ENCODE measurements at places on chromosomes 7 and 10. TPM values are rescaled to one million over a fixed set of nuclear protein-coding genes. Genes with fewer than 3 reads are reported as not detected.

DNA sequence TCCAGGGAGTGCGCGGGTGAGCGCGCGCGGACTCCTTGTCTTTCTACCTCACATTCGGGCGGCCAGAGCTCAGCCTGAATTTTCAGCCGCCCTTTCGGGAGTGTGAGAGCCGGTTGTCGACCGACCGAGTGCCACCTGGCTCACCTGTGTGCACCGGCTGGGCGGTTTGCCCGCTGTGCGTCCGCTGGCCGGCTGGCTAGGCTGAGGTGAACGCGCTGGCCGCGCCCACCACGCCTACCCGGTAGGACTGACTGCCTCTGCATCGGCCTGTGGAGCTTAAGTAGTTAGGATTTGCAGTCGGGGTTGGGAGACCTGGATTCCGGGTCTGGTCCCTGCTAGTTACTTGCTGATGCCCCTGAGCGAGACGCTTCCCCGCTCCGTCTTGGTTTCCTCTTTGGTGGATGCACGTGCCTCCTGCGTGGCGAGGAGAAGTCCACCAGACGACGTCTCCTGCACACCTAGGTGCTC is 553 bp downstream of the TSPAN15 start:
- DNase-seq: no peak

DNA sequence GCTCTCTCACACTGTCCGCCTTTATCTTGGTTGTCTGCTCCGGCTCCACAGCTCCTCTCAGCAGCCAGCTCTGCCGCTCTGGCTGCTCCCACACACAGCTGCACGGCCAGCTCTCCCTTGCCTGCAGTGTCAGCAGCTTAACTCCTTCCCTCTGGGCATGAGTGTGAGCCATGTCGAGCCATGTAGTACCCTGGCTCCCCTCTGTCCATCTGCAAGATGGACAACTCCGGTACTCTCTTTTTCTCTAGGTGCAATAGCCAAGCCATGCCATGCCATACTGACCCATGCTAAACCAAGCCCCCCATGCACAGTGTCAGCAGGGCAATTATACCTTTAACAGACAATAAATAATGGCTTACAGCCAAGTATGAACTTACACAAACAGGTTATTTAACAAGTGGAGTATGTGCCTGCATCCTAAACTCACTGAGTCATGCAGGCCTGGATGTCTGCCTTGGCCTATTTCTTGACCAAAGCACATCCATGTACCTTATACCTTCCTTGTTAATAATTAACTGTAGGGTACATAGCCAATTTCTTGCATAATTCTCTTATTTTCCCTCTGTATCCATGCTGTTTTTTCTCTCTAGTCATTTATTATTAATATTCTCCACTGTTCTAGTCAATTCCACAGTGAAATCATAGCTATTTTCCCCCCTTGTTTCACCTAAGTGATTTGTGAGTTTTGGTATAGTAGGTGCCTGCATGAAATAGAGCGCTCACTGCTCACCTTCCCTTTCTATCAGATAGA is 170.9 kb downstream of the CDK14 start:
- DNase-seq: no peak

GRCh38 chr10:79292891-79293746 is 54.1 kb upstream of the PPIF start:
- DNase-seq: no peak

DNA sequence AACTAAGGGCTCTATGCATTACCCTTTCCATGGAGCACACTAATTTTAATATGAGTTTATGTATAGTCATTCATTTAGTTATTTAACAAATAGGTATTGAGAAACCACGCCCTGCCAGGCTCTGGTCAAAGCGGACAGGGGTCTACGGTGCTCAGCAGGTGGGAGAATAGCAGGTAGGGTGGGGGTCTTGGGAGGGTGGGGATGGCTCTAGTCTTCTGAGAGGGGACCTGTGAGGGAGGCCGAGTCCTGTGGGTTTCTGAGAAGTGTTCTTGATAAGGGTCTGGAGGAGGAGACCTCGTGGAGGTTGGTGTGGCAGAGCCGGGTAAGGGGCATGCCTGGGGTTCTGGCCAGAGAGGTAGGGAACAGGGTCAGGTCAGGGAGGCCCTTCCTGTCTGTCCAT is 1.1 kb downstream of the WDFY4 start:
- no peak for DNase-seq

- peak; percentile 93 for DNase-seq
Observed at GRCh38 chr7:131654668-131655326, 98.4 kb upstream of the PODXL start.

- DNase-seq: no peak
Observed at GRCh38 chr7:90726120-90726519, 130.0 kb downstream of the CDK14 start.

DNA sequence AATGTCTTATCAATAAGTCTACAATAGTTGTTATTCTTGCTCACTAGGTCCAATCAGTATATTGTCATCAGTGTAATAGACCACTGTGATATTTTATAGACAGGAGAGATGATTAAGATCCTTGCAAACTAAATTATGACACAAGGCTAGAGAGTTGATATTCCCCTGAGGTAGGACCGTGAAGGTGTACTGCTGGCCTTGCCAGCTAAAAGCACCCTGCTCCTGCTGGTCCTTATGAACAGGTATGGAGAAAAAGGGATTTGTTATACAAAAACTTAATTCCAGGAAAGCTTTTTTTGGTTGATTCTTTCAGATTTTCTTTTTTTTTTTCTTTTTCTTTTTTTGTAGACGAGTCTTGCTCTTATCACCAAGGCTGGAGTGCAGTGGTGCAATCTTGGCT is 16.8 kb upstream of the TMEM213 start:
- DNase-seq: no peak

DNA sequence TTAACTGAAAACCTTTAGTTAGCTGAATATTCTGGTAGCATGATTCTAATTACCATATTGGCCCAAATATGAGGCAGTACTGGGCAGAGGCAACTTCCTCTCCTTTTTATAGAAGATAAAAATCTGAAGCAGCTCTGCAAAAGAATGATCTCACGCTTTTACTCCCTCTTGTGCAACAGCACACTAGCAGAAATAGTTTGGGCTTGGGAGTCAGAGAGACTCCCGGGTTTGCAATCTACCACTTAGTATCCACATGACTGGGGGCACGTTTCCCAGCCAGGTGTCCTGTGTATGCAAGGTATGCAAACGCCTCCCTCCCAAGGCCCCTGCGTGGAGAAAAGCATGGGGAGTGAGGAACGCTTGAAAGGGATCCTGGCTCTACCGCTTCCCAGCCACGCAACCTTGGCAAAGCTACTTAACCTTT is 47.2 kb upstream of the RHEB start:
- DNase-seq: no peak

DNA sequence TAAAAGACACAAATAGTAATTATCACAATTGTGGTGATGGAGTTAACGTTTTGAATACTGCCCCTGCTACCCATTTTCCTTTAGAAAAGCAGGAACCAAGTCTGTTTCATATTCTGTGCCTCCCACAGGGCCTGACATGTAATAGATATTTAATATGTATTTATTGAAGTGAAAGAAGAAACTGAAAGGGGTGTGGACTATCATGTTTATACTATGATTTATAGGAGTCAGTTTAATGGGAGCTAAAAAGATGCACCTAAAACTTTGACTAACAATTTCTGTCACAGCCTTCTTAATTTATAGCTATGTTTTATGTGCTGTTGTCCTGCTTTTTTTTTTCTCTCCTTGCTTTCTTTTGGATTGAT is 24.1 kb upstream of the BHLHA15 start:
- DNase-seq: no peak

- DNase-seq: no peak
Observed at GRCh38 chr7:21671859-21672258, 129.0 kb downstream of the DNAH11 start.

GRCh38 chr10:60803865-60804264 is 25.6 kb downstream of the CDK1 start:
- no peak for DNase-seq

DNA sequence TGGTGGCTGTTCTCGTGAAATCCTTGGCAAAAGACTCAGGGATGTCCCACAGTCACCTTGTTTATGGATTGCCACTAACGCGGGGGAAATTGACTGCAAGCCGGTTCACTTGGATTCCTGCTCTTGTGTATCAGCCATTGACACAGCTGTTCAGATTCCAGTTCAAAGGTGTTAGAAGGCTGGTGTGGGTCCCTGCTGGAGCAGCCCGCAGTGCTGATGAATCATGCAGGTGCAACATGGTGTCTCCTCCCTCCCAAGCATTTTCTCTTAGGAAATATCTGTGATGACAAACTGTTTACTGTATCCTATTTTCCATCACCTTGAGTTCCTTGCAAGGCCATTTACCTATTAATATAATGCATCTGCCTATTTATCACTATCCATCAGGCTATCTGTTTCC is 170.1 kb downstream of the GATA3 start:
- DNase-seq: no peak

- no peak for DNase-seq
Observed at GRCh38 chr10:78529262-78529661, 495.6 kb downstream of the RPS24 start.

GRCh38 chr7:156119771-156120170 is 307.5 kb upstream of the SHH start:
- no peak for DNase-seq

DNA sequence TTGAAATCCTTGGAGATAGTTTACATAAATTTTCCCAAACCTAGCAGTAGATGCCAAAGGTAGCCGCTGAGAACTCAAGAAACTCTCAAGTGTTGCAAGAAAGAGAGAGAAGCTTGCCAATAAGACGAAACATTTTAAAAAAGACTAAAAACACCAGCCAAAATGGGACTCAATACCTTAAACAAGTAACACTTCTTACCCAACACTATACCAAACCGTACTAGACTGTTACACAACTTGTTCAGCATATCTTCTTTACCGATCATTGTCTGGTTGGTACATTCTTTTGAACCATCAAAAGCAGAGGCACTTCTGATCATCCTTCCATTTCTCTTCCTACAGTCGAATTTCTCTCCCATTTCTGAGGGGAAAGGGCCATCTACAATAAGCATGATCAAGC is 4.8 kb upstream of the PTPN12 start:
- DNase-seq: no peak

DNA sequence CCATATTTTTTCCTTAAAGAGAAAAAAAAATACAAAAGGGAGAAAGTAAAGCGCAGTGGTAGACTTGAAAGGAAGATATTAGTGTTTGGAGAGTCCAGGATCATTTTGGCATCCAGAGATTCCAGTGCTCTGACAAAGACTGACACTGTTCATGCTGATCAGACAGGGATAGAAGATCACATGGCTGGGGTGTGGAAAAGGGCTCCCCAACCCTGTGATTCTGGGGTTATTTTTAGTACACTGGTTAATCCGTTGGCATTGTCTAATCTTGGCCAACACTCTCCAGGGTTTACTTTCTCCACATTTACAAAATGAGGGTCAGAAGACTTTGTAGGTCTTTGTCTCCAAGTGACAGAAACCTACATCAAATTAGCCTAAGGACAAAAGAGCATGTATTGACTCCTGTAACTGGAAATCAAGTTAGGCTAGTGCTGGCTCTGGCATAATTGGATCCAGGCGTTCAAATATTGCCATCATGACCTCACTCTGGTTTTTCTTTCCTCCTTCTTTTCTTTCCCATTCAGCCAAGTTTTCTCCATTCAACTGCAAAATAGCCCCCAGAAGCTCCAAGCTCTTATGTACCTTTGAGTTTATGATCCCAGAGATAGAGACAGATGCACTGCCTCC is 181.6 kb downstream of the PHTF2 start:
- DNase-seq: no peak

GRCh38 chr10:75441196-75441595 is 9.8 kb downstream of the LRMDA start:
- DNase-seq: no peak

- no peak for DNase-seq
Observed at GRCh38 chr10:117003336-117003735, 1.7 kb downstream of the SHTN1 start.

- no peak for DNase-seq
Observed at GRCh38 chr10:95793401-95794045, 37.6 kb downstream of the ENTPD1 start.

- no peak for DNase-seq
Observed at GRCh38 chr10:95782318-95782717, 26.4 kb downstream of the ENTPD1 start.

- no peak for DNase-seq
Observed at GRCh38 chr7:17512181-17512675, 213.8 kb downstream of the AHR start.

DNA sequence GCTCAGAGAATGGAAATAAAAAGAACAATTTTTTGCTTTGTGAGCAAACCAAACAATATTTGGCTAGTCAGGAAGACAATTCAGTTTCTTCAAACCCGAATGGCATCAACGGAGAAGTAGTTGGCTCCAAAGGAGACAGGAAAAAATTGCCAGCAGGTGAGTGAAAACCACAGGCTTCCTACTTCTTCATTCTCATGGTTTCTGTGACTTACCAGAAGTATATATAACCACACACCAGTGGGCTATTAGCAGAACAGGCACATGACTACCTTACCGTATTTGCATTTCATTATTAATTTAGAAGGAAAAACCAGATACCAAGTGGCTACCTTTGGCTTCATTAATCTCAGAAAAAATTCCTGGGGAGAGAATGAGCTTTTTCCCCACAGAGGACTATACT is 8.8 kb downstream of the TDRD1 start:
- DNase-seq: no peak

- DNase-seq: no peak
Observed at GRCh38 chr7:67525588-67525987, 529.0 kb downstream of the TYW1 start.

DNA sequence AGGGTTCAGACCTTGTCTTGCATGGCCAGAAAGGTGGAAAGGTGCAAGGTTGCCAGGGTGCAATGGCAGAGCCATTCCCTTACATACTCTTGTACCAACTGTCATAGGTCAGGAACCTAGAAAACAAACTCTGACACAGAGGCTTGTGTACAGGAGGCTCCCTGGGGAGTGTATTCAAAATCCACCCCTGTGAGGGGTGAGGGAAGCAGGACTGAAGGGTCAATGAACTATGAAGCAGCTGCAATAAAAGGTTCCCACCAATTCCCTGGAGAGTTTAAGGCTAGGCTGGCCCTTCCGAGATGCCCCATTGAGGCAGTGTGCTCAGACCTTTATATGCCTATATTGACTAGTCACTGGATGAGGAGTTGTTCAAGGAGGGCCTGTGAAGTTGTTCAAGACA is 13.9 kb upstream of the CUZD1 start:
- DNase-seq: no peak

The ANXA8L1 gene
- 284 TPM for total RNA-seq

The CNNM1 gene
- 0.32 TPM for total RNA-seq

The GIMAP4 gene
- total RNA-seq: 41.7 TPM

The NKX1-2 gene
- total RNA-seq: not detected

The CASP2 gene
- 21.6 TPM for total RNA-seq

The CRTAC1 gene
- 1.1 TPM for total RNA-seq

The STOX1 gene
- 4.0 TPM for total RNA-seq

The CPA4 gene
- total RNA-seq: 4.1 TPM

The ATG9B gene
- not detected for total RNA-seq

The NUTM2E gene
- not detected for total RNA-seq

The FAM24B gene
- total RNA-seq: 3.9 TPM

The TCTN3 gene
- total RNA-seq: 24.5 TPM

The COL13A1 gene
- total RNA-seq: not detected

The HMX3 gene
- total RNA-seq: not detected

The HGF gene
- total RNA-seq: 16.6 TPM

The RAB18 gene
- total RNA-seq: 45.5 TPM

The TDRD1 gene
- 0.31 TPM for total RNA-seq
